Jurkat, Clone E6-1 (cell line): ENCODE measurements at places on chromosomes 1 and 21.

DNA sequence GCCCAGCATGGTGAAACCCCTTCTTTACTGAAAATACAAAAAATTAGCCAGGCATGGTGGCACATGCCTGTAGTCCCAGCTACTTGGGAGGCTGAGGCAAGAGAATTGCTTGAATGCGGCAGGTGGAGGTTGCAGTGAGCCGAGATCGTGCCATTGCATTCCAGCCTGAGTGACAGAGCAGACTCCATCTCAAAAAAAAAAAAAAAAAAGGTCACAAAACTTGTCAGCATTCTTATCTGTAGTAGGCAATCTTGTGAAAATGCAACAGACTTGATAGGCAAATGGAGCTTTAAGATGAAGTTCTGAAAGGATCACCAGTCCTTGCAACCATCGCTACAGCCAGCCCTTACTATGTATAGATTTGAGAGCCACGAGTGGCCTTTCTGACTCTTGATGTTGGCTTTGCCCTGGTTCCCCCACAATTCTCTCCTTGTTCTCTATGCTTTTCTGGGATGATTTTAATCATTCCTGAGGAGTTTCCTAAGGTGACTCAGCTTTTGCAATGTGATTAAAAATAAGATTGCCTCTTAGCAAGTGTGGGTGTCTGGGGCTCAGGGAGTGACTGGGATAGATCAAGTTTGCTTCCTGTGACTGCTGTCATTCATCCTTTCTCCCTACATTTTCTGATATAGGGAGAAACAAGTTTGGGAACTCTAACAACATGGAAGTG, 7.1 kb upstream of the MAP1LC3C start:
- no peak for DNase-seq

- DNase-seq, result no peak
Observed at GRCh38 chr1:80066060-80066459, 1059.5 kb upstream of the ADGRL4 start.

- no peak for DNase-seq
Observed at GRCh38 chr1:10540277-10541005, 65.7 kb downstream of the PEX14 start.

- no peak for DNase-seq
Observed at GRCh38 chr1:54342742-54343687, 63.2 kb downstream of the SSBP3 start.

DNA sequence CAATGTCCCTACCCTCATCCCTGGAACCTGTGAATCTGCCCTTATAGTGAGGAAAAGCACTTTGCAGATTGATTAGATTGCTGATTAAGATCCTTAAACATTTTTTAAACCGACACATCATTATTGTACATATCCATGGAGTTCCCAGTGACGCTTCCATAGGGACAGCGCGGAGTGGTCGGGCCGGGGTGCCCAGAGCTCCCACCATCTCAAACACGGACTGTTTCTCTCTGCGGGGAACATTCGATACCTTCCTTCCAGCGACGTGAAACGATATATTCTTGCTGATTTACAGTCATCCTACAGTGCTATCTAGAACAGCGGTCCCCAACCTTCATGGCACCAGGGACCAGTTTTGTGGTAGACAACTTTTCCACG, 4.0 kb downstream of the KRTAP10-12 start:
- no peak for DNase-seq

DNA sequence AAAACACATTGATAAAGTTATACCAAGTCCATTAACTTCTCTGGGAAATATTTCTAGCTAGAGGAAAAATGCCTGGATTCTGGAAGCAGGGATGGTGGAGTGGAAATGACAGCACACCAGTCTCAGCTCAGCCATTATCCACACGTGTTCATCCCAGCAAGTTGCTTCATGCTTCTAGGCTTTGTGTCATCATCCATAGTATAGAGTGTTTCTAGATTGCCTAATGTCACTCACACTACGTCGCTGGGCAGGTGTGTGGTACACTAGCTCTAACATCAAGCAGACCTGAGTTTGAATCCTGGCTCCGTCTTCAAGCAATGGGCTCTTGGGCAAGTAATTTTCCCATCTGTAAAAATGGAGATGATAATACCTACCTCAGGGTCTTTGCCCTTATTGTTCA, 326.3 kb downstream of the PBX1 start:
- no peak for DNase-seq

DNA sequence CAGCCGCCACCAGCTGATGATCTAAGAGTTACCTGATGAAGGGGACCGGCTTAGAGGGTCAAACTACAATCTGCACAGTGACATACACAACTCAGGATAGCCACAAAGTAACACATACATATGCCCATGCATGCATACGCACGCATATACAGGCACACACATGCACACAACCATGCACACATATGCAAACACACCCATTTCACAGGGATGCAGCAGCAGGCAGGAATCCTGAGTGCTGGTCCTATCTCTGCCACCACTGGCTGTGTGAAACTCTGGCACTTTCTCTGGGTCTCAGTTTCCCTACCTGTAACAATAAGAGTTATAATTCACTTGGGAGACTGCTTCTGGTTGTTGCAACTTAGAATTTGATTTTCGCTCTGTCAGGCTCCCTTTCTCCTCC, 520.2 kb downstream of the PTPRU start:
- no peak for DNase-seq

DNA sequence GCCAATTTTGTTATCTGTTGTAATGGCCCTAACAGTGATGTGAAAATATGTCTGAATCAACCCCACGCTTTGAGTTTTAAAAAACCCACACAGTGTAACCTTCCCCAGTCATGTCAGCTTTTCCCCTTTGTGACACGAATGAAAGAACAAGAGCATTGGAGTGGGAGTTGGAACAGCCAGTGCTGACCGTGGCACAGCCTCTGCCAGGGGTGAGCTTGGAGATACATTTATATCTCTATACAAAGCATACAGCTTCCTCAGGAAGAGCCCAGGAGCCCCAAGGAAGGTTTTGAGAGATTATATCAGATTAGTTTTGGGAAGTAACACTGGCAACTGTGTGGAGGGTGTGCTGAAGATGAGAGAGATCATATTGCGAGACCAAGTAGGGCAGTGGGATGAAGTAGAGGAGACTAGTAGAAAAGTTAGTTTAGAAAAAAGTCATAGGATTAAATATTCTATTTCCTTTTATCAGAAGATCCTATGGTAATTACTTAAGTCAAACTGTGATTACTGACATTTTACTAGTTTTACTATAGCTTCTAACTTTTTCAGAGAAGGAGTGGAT, 15.9 kb downstream of the LRRC8B start:
- no peak for DNase-seq

DNA sequence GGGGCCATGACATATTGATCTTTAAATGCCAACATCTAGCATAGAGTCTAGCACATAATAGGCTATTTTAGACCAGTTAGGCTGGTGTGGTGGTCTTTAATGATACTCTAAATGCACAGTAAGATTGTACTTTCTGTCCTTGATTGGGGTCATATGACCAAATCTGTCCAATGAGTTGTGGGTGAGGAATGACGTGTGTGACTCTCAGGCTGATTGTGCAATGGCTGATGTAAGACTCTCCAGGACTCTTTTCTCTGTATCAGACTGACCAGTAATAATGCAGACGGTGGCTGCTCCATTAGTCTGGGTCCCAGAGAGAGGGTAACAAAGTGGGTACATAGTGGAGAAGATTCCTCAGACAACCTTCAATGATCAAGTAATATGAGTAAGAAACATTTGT, 541.6 kb upstream of the CAMK1G start:
- DNase-seq, result no peak

DNA sequence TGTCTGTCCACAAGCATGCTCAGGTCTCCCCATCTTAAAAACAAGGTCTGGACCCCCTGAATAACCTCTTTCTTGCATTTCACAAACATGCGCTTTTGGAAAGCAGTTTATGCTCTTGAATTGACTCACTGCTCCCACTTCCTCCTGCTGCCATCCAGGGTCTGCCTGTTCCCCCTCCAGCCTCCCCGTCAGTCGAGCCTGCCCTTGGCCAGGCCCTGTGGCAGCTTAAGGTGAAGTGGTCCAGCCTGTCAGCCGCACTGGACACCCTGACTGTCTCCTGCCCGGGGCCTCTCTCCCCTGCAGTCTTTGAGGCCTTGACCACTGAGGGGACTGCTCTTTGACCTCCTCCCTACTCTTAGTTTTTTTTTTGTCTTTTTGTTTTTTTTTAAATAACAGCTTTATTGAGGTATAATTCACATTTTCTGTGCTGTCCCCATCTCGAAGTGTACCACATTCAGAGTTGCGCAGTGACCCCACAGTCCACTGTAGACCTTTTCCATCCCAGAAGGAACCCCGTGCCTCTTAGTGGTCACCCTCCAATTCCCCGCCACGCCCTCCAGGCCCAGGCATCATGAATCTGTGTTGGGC, 18.3 kb downstream of the GPR137B start:
- no peak for DNase-seq
